ENCODE measurements at places on chromosomes 5 and 9. TPM values are rescaled to one million over a fixed set of nuclear protein-coding genes. Genes with fewer than 3 reads are reported as not detected.

DNA sequence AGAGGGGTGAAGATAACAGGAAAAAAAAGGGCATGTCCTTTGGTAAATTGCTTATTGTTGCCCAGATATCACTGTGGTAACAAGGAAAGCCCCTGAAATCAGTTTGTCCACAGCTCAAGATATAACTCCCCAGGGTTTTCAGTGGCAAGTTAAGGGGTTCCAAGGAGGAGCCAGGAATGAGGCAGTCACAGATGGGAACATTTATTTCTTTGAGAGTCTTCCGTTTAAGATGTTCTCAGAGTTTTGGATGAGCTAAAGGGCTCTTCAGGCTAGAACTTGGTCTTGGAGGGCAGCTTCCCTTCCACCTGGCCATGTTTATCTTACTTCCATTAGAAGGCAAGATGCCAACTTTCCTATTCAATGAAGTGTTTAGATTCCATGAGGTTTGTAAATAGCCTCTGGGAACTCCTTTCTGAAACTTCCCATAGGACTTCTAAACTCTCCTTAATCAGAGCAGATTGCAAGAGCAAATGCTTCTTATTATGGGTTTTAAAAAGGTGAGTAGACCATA lies 277.6 kb upstream of the TNC start:
- DNase-seq, result no peak

DNA sequence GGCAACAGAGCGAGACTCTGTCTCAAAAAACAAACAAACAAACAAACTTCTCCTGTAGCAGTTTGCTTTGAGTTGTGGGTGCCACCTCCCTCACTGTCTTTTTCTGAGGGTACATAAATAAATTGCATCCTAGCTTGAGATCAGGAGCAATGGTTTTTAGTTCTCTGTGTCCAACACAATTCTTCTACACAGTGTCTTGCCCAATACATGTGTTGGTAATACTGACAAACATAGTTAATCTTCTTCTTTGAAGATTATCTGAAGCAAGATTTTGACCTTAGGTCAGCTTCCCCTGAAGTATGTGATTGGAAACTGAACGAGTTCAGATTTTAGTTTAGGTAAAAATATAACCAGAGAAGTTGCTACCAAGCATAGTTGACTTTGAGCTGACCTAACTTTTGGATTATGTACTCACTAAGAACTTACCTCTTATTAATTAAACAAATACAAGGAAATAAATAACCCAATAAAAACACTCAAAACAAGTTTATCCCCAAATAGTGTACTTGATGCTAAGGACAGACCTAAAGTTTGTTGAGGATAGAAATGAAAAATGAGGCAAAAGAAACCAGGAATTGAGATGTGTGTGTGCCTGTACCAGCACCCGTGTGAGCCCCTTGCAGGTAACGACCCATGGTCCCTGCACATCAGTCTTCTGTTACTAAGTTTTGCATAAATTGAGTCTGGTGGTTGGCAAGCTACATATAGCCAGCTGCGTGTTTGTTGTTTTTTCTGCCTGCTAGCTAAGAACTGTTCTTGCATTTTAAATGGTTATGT lies 16.2 kb downstream of the TJP2 start:
- DNase-seq, result no peak

- DNase-seq, result peak; percentile 86
Observed at GRCh38 chr5:17216974-17217492, 398 bp upstream of the BASP1 start.

DNA sequence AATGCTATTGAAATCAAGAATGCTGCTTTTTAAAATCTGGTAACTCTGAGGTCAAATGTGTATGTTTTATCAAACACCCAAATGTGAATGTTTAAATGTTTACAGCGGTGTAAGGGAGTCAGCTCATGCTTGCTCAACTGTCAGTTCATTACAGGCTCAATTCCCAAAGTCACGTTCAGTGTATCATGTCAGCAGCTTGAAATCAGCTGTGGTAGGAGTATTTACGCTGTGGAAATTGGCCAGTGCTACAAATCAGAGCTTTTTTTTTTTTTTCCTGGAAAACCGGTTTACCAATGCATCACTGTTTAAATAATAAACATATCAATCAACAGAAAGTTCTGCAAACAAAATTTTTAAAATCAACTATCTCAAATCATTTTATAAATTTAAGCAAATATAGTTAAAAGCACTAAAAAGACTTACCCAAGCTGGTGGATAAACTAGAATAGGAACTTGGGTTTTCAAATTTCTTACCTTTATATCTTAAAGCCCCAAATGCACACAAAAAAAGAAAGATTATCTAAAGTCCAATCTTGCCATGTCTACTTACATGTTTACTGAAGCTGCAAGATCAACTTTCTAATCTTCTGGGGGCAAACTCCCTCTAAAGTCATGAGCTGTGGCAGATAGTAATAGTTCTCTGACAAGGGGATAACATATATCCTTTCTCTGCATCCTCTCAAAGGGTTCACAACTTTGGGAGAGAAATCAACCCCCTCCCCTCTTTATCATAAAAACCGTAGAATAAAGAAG lies 57.6 kb upstream of the GRAMD2B start:
- DNase-seq, result no peak

LVRN gene
- total RNA-seq, result not detected

RNF180 gene
- 5.0 TPM for total RNA-seq

LRRC14B gene
- not detected for total RNA-seq

GRCh38 chr5:175223291-175223690 lies 220.7 kb downstream of the DRD1 start:
- DNase-seq, result no peak

- no peak for DNase-seq
Observed at GRCh38 chr9:119956111-119956510, 586.9 kb upstream of the BRINP1 start.

DOCK8 gene
- total RNA-seq, result 66.5 TPM

DNA sequence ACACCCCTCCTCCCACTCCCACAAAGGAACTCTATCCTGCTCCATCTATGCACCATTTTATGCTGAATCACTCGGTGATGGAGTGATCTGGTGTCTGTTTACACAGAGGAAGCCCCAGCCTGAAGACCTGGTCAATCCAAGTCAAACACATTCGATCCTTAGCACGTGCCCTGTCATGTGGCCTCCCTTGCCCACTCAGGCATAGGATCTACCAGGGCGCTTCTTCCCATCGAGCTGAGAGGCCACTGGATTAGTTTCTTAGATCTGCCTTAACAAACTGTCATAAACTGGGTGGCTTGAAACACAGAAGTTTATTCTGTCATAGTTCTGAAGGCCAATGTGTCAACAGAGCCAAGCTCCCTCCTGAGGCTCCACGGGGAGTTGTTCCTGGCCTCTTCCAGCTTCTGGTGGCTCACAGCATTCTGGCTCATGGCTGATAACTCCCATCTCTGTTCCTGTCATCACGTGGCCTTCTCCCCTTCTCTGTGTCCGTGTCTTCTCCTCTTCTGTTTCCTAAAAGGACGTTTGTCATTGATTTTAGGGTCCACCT lies 34.2 kb downstream of the FOXI1 start:
- no peak for DNase-seq

DNA sequence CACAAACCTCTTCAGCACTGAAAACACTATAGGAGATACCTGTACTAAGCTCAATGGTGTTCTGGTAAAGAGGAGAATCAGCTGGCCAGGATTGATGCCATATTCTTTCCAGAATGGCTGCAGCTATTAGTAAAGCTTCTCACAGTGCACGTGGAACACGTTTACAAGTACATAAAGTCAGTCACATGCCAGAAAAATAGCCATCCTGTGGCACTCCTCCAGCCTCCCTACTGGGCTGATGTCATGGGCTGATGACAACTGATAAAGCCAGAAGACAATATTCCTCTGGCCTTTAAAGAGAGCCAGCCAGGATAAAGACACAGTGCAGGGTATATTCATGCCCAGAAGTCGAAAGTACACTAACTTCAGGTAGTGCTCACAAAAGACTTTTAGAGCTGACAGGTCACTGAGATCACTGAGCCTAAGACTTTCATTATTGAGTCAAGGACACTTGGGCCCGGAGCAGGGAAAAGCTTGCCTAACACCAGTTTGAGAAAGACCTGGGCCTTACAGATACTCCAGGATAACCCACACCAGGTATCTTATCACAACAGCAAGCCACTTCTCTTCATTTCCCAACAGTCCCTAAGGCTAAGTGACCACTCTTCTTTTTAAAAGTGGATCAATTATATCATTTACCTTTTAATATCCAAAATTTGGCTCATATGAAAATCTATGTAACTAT lies 29.4 kb downstream of the ABITRAM start:
- no peak for DNase-seq

DNA sequence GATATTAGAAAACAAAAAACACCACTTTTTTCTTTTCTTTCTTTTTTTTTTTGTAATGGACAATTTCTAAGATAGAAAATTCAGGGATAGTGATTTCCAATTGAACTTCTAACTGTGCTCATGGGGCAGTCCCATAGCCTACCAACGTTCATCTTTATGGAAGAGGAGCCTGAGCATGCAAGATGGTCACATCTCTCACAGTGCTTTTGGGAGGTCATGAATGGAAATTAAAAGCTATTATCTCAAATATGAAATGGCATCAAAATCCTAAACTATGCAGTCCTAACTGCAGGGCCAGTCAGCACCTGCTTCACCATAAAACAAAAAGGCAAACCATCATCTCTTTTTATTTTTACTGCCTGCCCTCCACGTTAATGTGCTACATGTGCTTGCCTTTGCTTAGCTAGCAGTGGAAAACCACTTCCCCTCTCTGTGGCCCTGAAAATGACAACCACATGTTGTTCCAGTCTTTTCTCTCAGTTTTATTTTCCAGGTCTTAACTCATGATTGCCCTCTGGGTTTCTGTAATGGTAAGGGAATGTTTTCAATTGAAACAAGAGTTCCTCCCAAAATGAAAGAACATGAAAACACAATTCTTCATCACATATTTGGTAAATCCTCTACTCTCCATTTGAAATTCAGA lies 16.7 kb downstream of the IFNB1 start:
- DNase-seq, result no peak

- no peak for DNase-seq
Observed at GRCh38 chr5:116696366-116696765, 121.7 kb upstream of the SEMA6A start.

- DNase-seq, result no peak
Observed at GRCh38 chr9:23674016-23674585, 151.9 kb downstream of the ELAVL2 start.

DNA sequence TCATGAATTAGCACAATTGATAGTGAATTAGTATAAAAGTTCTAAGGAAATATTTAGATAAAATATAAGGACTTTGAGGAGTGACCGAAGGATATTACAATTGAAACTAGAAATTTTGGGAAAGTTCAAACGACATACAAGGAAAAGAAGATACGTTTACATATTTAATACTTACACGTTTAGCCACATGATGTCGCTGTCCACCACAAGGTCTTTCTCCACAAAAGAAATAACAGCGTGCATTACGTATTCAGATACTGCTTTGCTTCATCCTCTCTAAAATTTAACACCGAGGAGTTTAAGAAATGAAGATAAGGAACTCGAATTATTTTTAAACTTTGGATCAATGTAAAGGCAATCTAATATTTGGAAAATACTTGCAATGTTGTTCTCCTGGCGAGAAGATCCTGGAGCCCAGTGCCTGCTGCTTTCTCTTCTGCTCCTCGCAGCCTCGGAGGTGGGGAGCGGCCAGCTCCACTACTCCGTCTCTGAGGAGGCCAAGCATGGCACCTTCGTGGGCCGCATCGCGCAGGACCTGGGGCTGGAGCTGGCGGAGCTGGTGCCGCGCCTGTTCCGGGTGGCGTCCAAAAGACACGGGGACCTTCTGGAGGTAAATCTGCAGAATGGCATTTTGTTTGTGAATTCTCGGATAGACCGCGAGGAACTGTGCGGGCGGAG lies at the start of gene PCDHA3:
PCDHA3 (plus strand) TSS at position 242 of the 678 bp plus-strand sequence.
- peak; percentile 64 for DNase-seq

GRCh38 chr5:96868603-96869371 lies 7.5 kb upstream of the ERAP2 start:
- DNase-seq, result no peak

GRCh38 chr5:90170261-90170660 lies 239.3 kb downstream of the CETN3 start:
- no peak for DNase-seq

DNA sequence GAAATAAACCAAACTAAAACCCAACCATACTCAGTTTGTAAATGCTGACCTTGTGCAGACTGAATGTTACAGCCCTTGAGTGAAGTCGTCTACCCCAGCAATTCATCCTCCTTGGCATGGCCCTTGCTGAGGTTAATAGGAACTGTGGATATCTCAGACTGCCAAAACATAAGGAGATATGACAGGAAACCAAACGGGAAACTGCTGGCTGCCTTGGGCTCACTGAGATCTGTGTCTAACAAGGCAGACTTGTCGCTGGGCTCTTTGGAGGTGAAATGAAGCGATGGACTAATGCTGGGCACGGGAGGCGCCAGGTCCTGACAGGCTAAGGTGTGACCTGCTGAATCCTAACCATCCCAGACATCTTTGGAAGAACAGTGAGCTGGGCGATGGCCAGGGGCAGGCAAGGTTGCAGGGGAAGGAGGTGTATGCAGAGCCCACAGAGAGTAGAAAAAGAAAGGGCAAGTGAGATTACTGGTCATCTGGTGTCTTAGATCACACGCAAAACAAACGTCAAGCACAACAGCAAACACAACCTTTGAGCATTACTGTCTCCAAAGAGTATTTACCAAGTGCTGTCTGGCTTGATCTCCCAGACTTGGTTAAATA lies 44.6 kb upstream of the ALDH1A1 start:
- DNase-seq, result peak; percentile 21

SLCO6A1 gene
- total RNA-seq, result not detected

DNA sequence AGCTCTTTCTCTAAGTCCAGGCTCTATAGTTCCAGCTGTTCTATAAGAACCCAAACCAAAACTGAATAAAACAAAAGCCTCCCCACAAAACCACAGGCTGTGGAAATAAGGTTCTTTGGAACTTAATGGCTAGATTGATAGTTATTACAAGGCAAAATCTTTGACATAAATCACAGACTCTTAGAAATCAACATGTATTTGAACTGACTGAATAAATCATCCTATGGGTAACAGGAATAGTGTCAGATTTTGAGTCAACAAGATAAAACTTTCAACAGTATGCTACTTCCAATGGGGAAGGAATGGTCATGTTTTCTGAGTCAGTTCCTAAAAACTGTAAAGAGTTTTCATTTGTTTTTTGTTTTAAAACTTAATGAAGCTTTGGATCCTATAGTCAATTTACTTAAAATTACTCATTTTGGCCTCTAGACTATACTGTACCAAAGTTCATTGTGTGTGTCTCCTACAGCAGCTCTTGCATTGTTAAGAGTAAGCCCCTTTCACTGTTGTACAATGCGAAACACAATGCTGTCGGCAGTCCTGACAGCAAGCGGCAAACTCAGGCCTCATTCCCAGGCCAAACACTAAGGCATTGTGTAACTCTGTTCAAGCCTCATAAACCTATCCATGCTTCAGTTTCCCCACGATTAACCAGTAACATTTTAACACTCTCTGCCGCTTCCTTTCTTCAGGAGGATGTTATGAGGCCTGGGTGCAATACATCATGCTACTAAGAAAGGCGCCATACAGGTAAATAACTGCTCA lies 134.1 kb downstream of the ARL15 start:
- no peak for DNase-seq

Data from upper lobe of left lung (tissue), 6 donors.